ENCODE measurements at places on chromosomes 7 and 10.

DNA sequence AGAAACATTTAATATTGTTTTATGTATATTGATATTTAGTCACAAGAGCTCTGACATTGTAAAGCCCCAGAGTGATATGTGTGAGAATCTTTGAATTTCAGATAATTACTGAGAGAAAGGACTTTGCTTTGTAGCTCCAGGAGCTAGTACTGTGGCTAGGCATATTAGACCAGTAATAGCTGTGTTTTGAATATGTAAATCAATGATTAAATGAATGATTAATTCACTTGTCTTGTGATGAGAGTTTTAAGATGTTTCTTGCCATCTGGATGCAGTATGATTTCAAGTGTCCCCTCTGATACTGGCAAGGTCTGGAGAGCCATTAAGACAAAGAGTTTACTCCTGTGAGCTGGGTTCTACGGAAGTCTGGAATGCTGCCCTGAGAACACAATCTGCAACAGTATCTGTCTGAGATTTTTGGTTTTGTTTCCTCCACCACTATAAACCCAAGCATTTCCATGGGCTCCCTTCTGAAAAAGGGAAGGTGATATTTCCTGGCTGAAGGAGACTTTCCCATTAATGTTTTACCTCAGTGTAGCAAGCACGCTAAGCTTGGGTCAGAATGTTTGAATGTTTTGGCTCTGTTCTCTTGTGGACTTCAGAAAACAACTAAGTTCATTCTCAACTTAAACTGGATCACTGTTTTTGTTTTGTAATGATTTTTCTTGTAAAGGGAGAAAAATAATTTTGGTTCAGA is 61.3 kb upstream of the BICC1 start:
- DNase-seq = peak; percentile 1

- DNase-seq = no peak
Observed at GRCh38 chr10:110363572-110364411, 59.1 kb upstream of the SMNDC1 start.

GRCh38 chr10:1454428-1454827 is 282.9 kb downstream of the ADARB2 start:
- DNase-seq = no peak

DNA sequence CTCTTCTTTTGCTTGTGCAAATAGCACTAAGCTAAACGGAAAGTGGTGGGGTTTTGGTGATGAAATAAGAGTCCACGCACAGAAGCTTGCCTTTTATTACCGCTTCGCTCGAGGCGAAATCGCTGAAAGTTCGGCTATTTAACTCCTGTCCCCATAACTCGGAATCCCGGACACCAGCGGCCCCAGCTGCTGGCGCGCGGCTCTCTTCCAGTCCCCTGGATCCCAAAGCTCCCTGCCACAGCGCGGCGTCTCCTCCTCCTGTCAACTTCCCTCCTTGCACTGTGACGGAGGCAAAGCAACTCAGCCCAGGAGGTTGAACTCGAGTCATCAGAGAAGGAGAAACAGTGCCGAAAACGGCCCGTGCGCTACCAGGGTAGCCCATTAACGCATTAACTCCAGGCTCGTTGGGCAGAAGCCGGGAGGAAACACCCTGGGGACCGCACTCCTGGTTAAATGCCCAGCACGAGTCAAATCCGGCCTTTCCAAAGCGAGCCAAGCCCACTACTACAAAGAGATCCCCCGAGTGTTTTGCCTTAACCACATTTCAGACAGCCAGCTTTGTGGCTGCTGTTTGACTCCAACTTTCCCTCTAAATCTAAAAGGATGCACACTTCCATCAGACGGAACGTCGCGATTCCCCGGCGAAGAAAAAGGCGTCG is 1.3 kb downstream of the SEMA3D start:
- DNase-seq = peak; percentile 56

DNA sequence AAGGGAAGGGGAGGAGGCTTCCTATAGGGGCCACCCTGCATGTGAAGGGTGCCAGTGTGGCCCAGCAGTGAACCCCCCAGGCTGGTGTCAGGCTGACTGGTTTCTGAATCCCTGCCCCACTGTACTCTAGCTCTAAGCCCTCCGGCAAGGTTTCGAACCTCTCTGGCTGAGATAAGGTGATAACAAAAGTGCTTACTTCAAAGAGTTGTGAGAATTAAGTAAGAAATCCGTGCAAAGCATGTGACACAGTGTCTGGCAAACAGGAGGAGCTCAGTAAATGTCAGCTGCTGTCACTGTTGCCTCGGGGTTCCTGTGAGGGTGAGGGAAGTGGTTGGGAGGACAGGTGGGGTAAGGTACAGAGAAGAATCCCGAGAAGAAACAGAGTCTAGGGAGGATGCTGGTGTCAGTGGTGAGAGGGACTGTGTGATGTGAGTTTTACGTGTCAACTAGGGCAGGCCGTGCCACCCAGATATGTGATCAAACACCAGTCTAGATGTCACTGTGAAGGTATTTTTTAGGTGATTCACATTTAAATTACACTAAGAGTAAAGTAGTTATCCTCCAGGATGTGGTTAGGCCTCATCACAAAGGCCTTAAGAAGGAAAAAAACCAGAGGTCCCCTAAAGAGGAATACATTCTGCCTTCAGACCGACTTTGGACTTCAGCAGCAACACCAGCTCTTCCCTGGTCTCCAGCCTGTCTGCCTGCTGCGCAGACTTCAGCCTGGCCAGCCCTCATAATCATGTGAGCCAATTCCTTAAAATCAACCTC is 64.4 kb downstream of the BPGM start:
- DNase-seq = no peak

DNA sequence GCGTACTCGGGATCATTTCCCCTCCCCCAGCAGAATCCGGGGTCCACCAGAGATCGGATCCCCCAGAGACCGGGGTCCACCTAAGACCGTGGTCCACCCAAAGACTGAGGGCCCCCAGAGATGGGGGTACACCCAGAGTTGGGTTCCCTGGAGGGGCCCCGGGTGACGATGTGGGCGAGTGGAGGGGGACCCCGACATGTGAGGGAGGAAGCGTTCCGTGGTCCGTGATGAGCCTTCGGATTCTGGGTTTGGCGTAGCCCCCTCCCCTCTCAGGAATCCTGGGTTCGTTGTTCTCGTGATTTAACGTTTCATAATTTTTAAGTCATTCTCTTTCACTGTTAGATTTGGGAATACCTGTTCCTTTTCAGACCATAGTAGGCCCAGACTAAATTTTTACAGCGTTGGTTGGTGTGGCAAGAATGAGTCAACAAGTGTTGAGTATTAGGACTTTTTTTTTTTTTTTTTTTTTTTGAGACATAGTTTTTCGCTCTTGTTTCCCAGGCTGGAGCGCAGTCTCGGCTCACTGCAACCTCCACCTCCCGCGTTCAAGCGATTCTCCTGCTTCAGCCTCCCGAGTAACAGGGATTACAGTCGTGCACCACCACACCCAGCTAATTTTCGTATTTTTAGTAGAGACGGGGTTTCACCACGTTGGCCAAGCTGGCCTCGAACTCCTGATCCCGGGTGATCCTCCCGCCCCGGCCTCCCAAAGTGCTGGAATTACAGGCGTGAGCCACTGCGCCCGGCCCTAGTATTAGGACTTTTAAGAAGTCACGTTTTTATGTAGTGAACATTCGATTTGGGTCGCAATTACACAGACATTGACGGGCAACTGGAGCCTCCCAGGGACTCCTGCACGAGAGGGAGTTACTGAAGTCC is 672 bp downstream of the GTPBP4 start:
- DNase-seq = no peak

- DNase-seq = peak; percentile 51
Observed at GRCh38 chr10:33334805-33335550, 511 bp upstream of the NRP1 start.

DNA sequence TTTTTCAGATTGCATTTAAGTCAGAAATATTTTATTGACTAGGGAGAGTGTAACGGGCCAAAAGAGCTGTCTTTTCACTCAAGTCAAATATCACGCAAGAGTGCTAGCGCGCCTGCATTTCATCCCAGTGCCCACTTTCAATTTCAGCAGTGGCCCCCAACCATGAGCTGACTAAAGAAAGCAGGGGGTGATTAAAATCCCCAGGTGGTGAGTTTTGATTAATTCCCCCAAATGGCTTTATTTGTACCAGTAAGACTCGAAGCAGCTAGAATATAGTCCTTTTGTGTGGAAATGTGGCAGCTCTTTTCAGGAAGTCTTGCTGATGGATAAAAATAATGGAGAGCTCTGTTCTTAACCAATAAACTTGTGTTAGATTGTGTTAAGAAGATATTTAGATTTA is 35.3 kb downstream of the TRUB1 start:
- DNase-seq = no peak

DNA sequence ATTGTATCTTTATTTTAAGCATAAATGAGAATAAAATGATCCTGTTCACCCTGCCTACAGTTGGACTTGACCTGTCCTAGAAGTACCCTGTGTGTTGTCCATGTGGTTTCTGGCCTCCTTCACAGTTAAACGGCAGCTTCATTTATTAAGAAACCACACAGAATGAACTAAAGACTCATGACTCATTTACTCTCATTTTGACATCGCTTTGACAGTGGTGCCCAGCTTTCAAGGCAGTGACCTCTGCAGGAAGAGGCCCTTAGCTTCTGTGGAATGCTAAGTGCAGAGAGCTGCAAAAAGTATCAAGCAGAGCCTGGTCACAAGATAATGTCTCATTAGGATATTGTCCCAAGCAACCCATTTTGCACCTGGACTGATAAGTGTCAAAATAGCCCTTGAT is 93.4 kb downstream of the AVL9 start:
- DNase-seq = no peak

GRCh38 chr10:114304571-114305421 is 65.7 kb downstream of the VWA2 start:
- peak; percentile 41 for DNase-seq

- no peak for DNase-seq
Observed at GRCh38 chr10:50807851-50808776, 68.4 kb downstream of the ASAH2B start.

- DNase-seq = no peak
Observed at GRCh38 chr7:105816266-105816843, 60.0 kb downstream of the ATXN7L1 start.

GRCh38 chr10:102085336-102085735 is 20.2 kb downstream of the HPS6 start:
- no peak for DNase-seq

DNA sequence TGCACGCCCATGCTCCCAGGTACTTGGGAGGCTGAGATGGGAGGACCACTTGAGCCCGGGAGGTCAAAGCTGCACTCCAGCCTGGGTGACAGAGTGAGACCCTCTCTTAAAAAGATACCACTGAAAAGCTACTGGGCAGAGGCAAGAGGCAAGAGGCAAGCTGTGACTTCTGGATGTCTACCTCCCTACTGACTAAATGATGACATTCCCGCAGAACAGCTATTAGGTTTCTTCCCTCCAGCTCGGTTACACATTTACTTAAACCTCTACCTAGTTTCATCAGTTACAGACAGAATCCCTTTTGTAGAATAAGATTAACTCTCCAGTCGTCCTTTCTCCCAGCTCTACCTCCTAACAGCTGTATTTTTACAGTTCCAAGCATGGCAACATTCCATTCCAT is 21.2 kb downstream of the RHEB start:
- DNase-seq = no peak

DNA sequence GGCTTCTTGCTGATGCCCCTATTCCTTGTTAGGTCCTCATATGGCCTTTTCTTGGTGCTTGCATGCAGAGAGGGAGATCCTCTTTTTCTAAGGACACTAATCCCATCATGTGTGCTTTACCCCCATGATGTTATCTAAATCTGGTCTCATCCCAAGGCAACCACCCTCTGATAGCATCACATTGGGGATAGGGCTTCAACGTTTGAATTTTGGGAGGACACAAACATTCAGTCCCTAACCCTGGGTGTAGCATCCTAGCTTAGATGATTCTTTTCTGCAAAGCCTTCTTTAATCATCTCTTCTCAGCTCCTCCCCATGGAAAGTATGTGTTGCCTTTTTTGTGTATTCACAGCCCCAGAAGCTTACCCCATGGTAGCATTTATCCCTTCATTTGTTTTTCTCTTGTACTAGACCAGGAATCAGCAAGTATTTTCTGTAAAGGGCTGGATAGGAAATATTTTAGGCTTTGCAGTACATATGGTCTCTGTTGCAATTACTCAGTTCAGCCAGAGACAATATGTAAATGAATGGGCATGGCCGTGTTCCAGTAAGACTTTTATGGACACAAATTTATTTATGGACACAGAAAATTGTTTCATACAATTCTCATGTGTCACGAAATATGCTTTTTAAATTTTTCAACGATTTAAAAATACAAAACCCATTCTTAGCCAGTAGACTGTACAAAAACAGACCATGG is 101.5 kb upstream of the CSTF2T start:
- no peak for DNase-seq

- no peak for DNase-seq
Observed at GRCh38 chr7:152867502-152867874, 107.9 kb downstream of the ACTR3B start.

- peak; percentile 1 for DNase-seq
Observed at GRCh38 chr10:121753726-121754476, 155.7 kb upstream of the FGFR2 start.

DNA sequence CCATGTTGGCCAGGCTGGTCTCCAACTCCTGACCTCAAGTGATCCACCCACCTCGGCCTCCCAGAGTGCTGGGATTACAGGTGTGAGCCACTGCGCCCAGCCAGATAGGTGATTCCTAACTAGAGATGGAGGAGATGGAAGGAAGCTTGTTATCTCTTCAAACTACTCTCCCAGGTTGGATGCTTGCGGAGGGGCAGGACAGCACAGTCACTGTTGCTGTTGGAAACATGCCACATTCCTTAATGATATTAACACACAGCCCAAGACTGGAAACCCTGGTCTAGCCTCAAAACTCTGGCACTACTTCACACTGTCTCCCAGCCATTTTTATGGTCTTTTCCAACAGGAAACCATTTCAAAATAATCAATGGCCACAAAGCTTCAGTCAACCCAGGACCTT is 468.8 kb upstream of the NRP1 start:
- DNase-seq = no peak

GRCh38 chr10:74644738-74645137 is 181.7 kb upstream of the KAT6B start:
- no peak for DNase-seq

- no peak for DNase-seq
Observed at GRCh38 chr10:109912335-109913281, 10.7 kb downstream of the XPNPEP1 start.

All from NCI-H524 (cell line).